ENCODE measurements at places on chromosomes 2 and 18.
A peak's percentile ranks its signal among the peaks of the same experiment; 100 is the strongest.

GRCh38 chr18:58511897-58512581, 116.9 kb downstream of the ALPK2 start:
- peak; percentile 7 for DNase-seq

DNA sequence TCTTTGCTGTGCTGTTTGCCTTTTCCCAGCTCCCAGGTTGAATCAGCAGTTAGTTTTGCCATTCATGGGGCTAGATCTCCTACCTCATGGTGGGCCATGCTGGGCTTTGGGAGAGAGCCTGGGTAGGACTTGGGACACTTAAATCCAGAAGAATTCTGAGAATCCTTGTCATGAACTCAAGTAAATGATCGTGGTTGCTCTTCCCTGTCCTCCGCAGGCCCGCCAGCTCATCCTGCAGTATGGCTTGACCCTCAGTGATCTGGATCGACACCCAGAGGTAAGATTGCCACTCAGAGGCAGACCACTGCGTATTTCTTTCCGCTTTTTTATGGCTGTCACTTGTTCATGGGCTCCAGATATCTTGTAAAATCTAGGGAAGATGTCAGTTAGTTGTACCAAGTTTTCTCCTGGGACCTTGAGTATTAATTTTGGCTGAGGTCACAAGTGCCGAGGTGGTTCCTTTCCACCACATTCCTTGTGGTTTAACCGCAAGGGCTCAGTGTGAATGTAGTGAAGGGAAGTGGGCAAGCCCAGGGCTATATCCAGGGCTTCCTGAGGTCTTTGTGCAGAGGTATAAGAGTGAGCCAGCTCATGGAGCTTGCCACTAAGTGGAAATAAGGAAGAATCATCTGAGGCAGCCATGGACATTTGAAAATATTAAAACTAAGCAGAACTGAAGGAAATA, 37.7 kb downstream of the RPIA start:
- DNase-seq = no peak

DNA sequence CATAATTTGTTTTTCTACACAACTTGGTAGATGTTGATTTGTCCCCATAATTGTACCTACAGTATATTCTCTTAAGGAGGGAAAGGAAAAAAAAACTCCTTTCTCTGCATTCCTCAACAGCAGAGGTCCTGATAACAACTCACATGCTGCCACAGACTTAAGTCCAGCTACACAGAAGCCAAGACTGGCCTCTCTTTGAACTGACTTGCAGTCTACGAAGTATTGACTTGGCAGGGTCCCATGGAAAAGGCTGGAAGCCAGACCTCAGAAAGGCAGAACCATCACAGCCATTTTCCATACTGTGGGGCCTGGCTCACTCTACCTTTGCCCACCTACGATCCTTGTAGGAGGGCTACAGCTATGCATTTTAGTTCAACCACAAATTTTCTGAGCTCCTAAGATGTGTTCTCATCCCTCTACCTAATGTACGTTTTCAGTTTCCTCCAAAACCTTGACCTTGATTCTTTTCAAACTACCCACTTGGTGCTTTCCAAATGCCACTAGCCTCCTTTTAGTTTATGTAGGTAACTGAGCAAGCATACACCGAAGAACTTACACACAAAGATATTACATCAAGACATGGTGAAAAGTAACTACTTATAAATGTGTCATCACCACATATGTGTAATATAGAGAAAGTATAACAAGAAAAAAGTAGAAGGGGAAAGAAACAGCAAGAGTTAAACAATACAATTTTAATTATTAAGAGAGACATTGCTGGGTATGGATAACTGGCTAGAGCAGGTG, 12.2 kb downstream of the LONRF2 start:
- no peak for DNase-seq

- no peak for DNase-seq
Measured at GRCh38 chr2:217864963-217865772, 137.6 kb downstream of the TNS1 start.

DNA sequence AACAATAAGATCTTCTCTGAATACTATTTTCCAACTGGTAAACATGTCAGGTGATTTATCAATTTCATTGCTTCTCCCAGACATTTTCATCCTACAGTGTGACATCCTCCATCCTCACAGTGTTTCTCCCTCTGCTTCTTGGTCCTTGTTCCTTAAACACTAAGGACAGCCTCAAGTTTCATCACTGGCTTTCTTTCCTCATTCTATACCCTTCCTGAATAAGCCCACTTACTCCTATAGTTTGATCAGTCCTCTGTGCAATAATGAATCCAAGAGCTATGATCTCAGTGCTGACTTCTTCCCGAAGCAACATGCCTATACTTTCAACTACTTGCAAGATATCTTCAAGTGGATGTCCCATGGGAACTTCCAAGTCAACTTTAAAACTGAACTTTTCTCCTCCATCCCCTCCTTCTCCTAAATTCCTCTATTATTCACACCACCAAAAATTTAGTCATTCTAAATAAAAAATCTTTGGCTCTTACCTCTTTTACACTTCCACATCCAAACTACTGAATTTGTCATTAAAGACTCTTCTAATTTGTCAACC, 87.6 kb downstream of the FAM228A start:
- no peak for DNase-seq

DNA sequence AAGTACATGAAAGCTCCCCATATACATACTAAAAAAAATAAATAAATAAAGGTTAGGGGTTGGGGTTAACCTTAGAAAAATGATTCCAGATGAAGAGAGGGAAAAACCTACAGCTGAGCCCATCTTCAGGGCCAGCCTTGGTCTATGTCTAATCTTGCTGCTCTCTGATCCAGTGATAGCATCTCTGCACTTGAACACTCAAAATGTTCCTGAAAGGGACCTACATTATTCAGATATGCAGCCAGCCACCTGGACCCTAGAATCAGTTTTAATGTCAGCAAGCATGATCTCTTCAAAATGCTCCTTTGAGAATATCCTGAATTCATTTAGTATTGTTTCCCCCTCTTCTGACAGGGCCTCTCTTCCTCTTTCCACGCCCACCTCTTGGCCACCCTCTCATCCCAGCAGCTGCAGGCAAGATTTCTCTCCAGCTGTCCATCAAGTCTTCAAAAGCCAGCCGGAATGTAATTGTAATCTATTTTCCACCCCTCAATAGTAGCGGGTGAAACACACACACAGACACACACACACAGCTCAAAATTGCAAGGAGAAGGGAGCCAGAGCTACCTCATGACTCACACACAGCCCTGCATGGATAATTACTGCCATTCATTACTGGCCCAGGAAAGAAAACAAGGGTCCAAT, 135.5 kb downstream of the MYO3B start:
- DNase-seq = peak; percentile 43

DNA sequence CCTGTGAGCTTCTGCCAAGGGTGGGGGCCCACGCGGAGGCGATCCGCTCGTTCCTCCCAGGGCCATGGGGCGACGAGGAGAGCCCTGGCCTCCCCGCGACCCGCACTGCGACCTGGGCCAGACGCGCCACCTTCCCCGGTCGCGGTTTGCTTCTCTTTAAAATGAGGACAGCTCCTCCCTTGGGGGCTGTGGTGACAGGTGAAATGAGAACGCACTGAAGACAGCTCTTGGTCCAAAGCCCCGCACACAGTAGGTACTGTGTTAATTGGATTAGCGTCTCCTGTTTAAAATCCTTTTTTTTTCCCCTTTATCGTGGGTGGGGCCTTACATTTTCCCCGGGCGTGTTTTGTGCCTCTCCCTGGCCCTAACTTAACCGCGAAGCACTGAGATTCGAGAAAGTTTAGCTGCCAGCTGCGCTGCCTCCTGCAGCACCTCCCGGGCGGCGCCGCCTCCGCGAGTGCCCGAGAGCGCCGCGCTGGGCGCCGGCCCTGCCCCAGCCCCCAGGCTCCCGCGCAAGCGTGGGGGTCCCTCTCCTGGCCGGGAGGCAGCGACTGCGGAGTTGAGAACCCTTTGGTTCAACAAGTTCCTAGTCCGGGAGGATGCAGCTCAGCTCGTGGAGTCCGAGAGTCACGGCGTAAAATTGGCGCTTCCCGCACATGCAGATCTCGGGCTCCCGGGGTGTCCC, 1.1 kb downstream of the HPCAL1 start:
- DNase-seq = no peak

- DNase-seq = peak; percentile 69
Measured at GRCh38 chr2:225041851-225042799, at the start of gene DOCK10. TSS of gene DOCK10 (minus strand) at chr2:225042468. CDS start at chr2:225042374, 94 bp downstream.

GRCh38 chr2:223711596-223712326, 109.6 kb upstream of the SCG2 start:
- DNase-seq = no peak

DNA sequence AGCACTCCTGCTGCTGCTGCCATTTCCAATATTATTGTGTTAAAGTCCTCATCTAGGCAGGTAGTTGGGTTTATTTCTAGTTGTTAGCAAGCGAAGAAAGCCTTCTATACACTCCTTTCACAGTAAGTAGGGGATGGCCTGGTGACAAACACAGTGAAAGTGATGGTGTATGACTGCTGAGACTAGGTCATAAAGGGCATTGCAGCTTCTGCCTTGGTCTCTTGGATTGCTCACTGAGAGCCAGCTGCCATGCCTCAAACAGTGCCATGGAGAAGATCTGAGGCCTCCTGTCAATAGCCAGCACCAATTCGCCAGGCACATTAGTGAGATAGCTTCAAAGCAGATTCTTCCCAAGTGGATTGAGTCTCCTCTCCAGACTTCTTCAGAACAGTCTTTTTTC, 27.6 kb upstream of the MSTN start:
- no peak for DNase-seq

DNA sequence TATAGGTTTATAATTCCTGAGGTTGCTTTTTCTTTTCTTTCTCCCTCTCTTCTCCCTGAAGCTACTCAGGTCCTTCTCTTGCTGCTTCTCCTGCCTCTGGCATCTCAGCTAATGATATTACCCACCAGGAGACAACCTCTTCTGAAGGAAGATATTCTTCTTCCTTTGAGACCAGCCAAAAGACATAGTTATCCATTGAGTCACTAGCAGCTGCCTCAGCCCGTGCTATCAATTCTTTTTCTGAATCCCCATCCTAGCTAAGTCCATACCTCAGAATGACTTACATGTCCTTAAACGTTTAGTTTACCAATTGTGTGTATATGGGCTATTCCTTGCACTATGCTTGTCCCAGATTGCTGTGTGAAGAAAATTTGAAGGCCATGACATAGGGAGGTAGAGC, 25.0 kb upstream of the RNF103 start:
- no peak for DNase-seq

DNA sequence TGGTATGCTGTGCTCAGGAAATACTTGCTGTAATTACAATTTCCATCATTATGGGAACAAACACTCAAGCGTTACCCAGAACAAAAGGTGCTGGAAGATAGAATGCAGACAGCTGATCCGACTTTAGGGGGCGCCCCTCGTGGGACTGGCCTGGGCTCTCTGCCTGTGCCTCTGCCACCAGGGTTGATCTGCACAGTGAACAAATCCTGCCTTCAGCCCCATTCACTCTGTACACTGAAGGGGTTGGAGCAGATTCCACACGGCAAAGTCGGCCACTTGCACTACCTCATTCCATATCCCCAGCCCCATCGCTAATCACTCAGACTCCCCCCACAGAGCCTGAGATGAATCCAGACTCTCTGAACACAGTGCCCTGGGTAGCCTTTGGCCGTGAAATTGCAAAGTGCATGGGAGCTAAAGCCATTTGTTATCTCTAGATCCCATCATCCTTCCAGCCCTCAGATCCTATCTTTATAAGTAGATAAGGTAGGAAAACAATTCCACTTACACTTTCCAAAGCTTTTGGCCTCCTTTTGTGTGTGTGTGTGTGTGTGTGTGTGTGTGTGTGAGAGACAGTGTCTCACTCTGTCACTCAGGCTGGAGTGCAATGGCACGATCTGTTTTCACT, 69.3 kb downstream of the INPP5D start:
- no peak for DNase-seq

DNA sequence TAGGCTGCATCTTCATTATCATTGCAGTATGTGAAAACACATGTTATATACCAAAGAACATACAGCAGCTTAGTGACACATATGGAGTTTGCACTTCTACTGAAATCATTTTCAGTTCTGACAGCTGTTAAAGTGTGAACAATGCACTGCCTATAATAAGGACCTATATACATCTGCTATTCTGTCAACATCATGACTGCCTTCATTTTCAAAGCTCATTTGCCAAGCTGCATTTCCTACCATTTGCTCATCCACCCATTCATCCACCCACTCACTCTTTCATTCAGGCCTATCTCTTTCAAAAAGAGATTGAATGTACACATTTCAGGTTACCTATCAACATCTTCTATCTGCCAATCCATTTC, 81.7 kb upstream of the STK17B start:
- DNase-seq = no peak

DNA sequence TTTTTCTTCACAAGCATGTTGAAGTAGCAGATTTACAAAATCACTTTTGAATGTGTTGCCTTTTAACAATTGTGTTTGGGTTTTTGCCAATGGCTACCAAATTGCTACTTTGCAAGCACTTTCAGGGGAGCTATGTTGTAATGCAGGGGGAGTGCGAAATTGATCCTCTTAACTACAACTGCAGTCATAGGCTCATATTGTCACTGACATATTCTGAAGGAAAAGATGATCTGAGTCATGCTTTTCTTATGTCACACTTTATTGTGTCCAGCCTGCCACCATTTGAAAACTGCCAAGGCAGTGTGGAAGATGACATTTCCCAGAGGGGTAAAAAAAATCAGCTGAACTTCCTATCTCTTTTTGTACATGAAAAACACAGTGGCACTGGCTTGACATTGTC, 74.9 kb downstream of the GPD2 start:
- no peak for DNase-seq

- DNase-seq = no peak
Measured at GRCh38 chr2:237022533-237022932, 63.2 kb upstream of the COPS8 start.

DNA sequence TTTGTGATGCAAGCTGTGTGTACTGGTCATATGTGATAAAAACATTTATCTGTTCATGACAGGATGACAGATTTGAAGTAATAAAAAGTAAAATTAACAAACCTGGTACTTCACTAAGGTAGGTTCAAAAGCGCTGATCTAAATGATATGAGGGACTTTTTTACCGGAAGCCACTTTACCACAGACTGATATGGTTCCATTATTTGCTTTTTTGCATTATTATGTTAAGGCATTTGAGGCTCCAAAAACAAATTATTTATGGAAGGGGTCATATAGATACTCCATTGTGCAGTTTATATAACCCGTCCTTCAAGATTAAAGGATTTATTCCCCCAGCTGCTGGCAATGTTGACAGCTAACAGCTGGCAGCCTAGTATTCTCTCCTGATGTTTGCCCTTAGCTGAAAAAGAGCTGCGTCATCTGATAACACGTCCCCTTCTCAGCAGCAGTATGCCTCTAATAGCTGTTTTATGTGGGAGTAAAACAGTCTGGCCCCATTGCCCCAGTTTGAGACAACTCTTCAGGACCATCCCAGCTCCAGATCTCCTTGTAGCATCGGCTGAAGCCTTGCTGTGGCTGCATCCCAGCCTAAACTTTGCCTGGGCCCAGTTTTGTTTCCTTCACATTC, 84.8 kb upstream of the XIRP2 start:
- DNase-seq = no peak

- DNase-seq = no peak
Measured at GRCh38 chr2:133717497-133717896, 149.2 kb upstream of the NCKAP5 start.

GRCh38 chr2:209840434-209840833, 68.8 kb downstream of the UNC80 start:
- DNase-seq = no peak

Measured in caudate nucleus (tissue), 63 donors.